ENCODE measurements at places on chromosomes 7 and 10.

- no peak for ATAC-seq
These were observed 15.4 kb upstream of the CTBP2 start for GRCh38 chr10:125175807-125176206.

GRCh38 chr10:133441780-133442179 lies 12.0 kb upstream of the SCART1 start:
- ATAC-seq, result no peak

GRCh38 chr10:6786579-6787031 lies 206.5 kb upstream of the PRKCQ start:
- ATAC-seq, result no peak

DNA sequence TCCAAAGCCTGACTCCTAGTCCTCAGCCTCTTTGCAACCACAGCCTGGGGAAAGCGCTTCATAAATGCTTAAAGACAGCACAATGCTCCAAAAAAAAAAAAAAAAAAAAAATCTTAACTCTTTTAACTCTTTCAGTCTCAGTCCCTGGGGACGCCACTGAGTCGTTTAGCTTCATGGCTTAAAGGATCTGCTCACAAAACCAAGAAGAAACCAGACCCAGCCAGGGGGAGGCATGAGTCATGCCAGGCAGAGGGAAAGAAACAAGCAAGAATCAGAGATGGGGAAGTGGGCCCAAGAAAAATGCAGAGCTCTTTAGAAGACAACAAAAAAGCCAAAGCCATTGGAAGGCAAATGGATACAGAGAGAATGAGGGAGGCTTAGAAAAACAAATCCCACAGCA lies 32.5 kb upstream of the DOCK1 start:
- ATAC-seq, result no peak

DNA sequence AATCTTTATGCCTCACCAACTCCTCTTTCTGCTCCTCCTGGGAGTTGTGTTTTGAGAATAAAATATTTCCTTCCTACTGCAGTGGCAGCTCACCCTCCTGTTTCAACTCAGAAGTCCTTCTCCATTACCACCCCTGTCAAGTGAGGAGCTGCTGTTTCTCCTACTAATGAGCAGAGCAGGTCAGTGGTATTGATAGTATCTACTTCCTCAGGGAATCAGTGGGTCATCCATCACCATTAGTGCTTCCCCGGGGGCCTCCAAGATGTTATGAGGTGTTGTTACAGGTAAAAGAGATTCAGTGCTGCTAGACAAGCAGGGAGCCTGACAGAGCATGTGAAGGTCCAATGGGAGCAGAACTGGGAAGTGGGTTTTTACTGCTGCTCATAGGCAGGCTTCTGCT lies 795.2 kb downstream of the REEP3 start:
- ATAC-seq, result no peak

GRCh38 chr10:114581071-114581470 lies 77.0 kb downstream of the ABLIM1 start:
- ATAC-seq, result no peak

DNA sequence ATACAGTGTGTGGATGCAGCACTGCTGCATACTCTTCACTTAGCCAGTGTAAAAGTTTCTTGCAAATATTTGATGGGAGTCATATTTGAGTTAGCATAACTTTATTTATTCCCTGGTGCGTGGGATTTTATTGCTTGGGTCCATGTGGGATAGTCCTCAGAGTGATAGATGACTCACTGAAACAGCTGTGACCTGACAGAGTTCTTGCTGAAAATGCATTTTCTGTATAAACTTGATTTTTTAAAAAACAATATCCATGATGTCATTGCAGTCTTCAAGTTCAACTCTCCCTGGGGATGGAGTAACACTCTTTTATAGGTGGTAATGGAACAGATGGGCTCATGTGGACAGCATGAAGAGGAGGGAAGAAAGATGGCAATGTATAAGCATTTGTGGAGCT lies 310.0 kb downstream of the PPP1R3A start:
- no peak for ATAC-seq

GRCh38 chr7:79176859-79177477 lies 276.5 kb downstream of the MAGI2 start:
- no peak for ATAC-seq

- no peak for ATAC-seq
These were observed 437.4 kb upstream of the GALNT17 start for GRCh38 chr7:70694434-70694970.

DNA sequence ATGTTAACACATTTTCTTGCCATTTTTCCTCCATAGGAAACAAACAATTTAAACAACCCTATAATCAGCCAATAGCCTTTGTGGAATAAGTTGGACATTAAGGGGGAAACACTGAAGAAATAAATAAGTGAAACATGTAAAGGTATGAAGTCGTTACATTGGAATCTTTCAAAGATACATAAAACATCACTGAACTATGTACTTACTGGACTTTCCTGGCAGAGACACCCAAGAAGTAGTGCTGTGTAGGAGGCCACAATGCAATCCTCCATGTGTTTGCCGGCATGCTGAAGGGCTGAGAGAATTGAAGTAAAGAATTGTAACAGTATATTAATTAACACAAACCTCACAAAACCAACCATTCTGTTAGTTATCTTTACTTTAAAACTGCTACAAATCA lies 76.5 kb upstream of the GRID1 start:
- ATAC-seq, result no peak

DNA sequence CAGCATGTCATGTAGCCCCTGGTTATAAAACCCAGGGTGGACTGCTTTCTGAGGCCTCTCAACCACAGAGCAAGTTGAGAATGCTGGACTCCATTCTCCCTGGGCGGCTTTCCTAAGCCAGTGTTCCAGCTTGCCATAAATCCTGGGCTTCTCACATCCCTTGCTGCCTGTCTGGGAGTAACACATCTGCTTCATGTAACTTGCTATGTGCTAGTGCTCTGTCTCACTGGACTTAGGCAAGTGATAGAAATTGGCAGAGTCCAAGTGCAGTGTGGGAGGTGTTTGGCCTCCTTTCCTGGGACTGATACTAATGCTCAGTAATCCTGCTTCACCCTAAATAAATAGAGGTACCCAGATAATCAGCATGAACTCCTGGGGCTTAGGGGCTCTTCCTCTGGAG lies 277.1 kb upstream of the POM121L12 start:
- ATAC-seq, result no peak

DNA sequence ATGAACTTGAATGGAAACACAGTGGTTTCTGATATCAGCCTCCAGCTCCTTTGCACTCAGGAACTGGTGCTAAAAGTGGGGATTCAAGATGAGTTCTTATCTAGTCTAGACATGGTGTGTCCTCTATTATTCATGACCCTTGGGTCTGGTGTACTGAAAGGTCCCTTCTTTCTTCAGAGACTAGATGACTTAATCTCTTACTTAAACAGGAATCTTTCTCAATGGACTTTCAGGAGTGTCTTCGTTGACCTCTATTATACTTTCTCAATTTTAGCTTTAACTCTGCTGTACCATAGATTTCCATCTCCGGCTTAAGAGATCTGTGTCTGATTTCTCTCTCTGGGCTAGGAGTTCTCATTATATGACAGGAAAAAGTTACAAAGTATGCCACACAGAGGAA lies 83.5 kb upstream of the INHBA start:
- ATAC-seq, result no peak

DNA sequence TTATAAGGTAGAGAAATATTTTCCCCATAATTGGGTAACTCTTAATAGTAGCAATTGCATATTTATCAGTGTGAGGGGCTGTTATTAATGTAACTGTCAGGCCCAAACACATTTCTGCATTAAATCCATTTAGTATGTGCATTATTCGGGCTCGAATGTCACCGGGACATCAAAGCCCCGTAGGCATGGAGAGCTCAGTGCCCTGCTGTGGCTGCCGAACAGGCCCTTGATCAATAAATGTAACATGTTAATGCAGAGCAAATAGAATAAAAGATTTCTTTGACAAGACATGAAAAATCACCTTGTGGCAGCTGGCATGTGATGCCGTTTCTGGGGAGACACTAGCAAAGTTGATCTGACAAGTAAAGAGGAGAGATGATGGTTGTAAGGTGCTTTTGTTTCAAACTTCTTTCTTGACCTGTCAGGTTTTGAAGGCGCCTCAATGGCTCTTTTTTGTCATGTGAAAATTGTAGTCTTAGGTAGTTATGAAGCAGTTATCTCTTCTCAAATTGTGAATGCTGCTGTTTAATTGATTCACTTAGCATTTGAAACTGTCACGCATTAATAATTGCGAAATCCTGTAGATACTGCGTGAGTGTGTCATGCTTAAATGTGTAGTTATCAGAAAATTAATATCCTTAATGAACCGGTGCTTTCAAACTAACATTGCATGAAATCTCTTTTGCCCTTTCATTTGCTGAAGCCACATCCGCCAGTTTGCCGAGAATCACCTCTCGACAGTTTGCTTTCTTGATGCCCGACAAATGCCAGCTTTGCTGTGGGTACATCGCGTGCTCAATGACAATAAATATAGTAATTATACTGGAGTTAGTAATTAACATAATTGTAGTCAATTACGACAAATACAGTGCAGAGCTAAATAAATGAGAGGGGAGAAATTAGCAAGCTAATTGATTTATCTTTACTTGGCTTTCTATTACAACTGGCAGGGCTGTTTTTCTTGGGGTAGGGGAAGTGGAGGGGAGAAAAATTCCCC lies 19.5 kb downstream of the LRMDA start:
- ATAC-seq, result no peak

GRCh38 chr10:21214329-21214728 lies 311.2 kb downstream of the SKIDA1 start:
- no peak for ATAC-seq

- no peak for ATAC-seq
These were observed 308.4 kb downstream of the ZNF248 start for GRCh38 chr10:37549054-37549453.

- ATAC-seq, result no peak
These were observed 80.0 kb upstream of the PRKAR2B start for GRCh38 chr7:106964466-106964865.

- no peak for ATAC-seq
These were observed 355.3 kb downstream of the FGFR2 start for GRCh38 chr10:121242741-121243608.

DNA sequence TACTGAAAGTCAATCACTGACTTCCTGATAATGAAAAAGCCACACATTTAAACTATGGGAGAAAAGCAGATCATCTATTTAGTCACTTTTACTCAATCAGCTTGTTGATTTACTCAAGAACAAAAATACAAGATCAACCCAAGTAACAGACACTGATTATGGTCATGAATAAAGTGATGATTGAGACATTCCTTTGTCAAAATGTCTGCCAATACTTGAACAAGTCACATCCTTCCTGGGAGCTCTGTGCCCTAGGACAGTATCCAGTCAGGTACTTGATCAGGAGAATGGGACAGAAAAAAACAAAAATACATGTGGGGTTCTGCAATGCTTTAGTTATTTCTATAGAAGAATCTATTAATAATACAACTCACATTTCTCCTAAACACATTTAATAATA lies 150.0 kb upstream of the NEBL start:
- no peak for ATAC-seq

DNA sequence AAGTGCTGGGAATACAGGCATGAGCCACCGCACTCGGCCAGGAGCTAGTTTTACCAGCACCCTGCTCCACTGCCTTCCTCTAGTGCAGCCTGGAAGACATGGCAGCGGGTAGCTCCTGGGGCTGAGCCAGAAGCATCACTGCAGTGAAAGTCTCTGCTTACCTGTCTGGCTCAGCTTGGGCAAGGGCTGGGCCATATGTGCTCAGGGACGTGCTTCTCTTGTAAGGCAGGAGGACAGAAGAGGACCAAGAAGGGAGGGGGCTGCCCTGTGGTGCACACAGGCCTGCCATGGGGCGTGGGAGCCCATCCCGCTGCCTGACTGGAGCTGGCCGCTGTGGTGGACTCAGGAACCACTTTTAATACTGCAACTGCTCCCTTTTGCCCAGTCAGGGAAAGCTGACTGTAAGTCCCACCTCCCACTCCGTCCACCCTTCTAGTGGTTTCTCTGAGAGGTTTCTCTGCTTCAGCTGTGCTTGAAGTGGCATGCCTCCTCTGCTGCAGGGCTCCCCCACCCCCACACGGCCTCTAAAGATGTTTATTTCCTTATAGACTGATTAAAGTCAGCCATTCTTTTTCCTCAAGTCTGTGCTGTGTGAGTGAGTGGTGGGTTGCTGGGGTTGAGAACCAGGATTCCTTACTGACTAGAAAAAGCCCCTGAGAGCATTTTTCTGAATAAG lies 25.3 kb upstream of the C10orf95 start:
- ATAC-seq, result no peak

GRCh38 chr10:91908337-91909116 lies 759 bp downstream of the FGFBP3 start:
- peak; percentile 90 for ATAC-seq

DNA sequence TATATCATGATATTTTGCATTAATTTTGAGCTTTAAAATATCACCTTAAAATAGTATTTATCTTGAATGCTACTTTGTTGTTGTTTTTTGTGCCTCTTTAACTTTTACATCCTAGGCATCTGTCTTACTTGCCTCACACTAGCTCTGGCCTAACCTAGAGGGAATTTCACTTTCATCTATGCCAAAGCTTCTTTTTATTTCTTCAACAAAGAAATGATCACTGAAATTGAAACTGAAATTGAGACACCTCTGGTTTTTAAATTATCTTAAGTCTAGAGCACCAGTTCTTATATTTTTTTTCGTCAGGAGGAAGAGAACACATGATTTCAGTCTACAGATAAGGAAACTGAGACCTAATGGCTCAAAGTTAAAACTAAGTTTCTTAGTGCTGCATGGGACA lies 3.5 kb upstream of the SCIN start:
- ATAC-seq, result no peak

DNA sequence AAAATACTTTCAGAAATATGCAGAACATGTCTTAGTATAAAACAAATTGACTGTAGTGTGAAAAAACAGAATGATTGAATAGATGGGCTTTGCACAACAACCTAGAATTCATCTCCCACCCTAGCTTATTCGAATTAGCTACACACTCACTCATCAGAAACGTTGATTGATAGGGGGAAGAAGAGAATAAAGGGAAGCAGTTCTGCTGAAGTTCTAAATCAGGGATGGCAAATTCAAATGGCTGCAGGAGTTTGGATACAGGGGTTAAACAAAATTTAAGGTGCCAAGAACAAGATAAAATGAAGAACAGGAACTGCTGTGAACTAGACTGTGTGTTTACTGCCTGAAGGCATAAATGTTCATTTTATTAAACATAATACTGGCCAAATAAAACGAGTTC lies 9.0 kb downstream of the CD36 start:
- no peak for ATAC-seq

- no peak for ATAC-seq
These were observed at the start of gene CAV2 for GRCh38 chr7:116499168-116500077. Gene CAV2 (plus strand): TSS chr7:116499738. CDS start chr7:116499782, 44 bp downstream.

DNA sequence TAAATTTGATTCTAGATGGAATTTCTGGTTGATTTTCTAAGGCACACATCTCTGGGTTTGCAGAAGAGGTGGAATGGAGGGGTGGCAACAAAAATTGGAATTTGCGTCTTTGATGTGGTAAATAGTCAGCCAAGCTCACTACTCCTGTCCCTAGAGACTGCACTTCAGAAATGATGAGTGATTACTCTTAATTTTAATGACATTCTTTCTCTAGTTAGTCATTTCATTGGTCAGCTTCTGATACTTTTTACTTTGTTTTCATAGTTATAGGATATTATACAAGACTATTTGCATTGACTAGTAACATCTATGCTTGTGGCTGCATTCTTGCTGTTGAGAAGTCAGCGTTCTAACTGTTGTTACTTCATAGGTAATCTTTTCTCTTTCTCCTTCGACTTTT lies 658.3 kb downstream of the SUGCT start:
- ATAC-seq, result no peak

GRCh38 chr10:49139028-49139845 lies 5.4 kb upstream of the FAM170B start:
- ATAC-seq, result no peak

GRCh38 chr10:3465406-3465891 lies 292.9 kb upstream of the PITRM1 start:
- ATAC-seq, result no peak

- no peak for ATAC-seq
These were observed 997 bp upstream of the LDB1 start for GRCh38 chr10:102120991-102121738.

Data from activated CD4-positive, CD25-positive, alpha-beta regulatory T cell treated with anti-CD3 and anti-CD28 coated beads, Interleukin-2, amount 50 U/mL, for 24 hours (primary cell).